ENCODE measurements at places on chromosomes 1 and 21. TPM values are rescaled to one million over a fixed set of nuclear protein-coding genes. Genes with fewer than 3 reads are reported as not detected.

GRCh38 chr1:2196901-2197638 lies 2.5 kb upstream of the FAAP20 start:
- peak; percentile 78 for DNase-seq

DNA sequence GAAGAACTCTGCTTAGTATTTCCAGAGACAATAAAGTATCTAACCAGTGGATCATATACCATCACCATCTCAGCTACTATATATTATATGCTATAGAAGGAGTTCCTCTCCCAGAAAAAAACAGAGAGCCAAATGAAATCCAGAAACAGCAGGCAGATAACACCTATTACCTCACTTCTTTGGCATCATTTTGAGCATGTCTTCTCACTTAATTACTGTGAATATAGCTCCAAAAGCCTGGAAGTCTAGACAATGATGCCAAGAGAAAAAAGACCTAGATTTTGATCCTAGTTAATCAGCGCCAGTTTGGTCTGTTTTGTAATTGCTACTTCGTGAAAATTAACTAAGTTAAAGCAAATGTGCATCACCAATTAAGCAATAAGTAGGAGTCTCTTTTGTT lies 131.3 kb downstream of the EIF4G3 start:
- DNase-seq = no peak

DNA sequence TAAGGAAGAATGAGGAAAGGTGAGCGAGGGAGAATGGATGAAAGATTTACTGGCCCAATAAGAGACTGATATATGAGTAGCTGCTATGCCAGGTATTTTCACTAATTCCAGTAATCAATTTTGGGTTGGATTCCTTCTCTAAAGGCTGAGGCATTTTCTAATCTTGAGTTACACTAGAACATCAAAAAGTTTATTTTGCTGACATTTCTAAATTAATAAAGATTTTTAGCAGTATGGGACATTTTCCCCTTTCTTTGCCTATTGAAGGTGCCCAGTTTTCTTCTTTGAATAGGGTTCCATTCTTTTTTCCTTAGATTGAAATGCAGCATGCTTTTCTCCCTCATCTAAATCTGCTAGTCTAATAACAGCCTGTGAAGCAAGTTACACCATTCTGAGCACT lies 52.9 kb downstream of the ZNHIT6 start:
- no peak for DNase-seq

DNA sequence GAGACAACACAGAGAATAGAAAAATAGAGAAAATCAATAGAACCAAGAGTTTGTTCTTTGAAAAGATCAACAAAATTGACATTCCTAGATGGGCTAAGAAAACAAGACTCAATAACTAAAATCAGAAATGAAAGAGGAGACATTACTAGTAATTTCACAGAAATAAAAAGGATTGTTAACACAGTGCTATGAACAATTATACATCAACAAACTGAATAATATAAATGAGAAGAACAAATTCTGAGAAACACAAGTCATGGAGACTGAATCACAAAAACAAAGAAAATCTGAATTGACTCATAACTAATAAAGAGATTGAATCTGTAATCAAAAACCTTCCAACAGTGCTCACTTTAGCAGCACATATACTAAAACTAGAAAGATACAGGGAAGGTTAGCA lies 51.6 kb upstream of the TTC39A start:
- DNase-seq = no peak

Gene GUCA2B
- not detected for total RNA-seq

Gene CASQ1
- total RNA-seq = not detected

Gene ETNK2
- total RNA-seq = 8.6 TPM

Gene MNDA
- 200 TPM for total RNA-seq

Gene RAD54L
- 2.8 TPM for total RNA-seq

Measured in spleen (tissue), 13 donors.